Renal pelvis (tissue), 12 donors: ENCODE measurements at places on chromosomes 3 and 15. TPM values are rescaled to one million over a fixed set of nuclear protein-coding genes. Genes with fewer than 3 reads are reported as not detected.

The MESP1 gene
- polyA plus RNA-seq = 2.0 TPM

The FRMD5 gene
- 1.1 TPM for polyA plus RNA-seq

The CCDC80 gene
- 75.3 TPM for polyA plus RNA-seq

The HCN4 gene
- 1.3 TPM for polyA plus RNA-seq

The ATP8B4 gene
- polyA plus RNA-seq = 2.3 TPM

The ALG1L2 gene
- polyA plus RNA-seq = 2.8 TPM

The EAF2 gene
- polyA plus RNA-seq = 7.9 TPM

GRCh38 chr3:141114816-141115460 is 63.8 kb downstream of the SPSB4 start:
- no peak for DNase-seq

- DNase-seq = no peak
These were observed 25.8 kb upstream of the CSTA start for GRCh38 chr3:122299215-122299614.
